Stimulated activated CD4-positive, alpha-beta T cell treated with anti-CD3 and anti-CD28 coated beads, TNF-alpha, amount 100 ng/mL, for 24 hours (primary cell): ENCODE measurements at places on chromosomes 7 and 10.

- no peak for DNase-seq
These were observed 39.1 kb downstream of the WNT2 start for GRCh38 chr7:117283779-117284178.

- DNase-seq, result no peak
These were observed 67.9 kb downstream of the ADAM22 start for GRCh38 chr7:88001744-88002530.

DNA sequence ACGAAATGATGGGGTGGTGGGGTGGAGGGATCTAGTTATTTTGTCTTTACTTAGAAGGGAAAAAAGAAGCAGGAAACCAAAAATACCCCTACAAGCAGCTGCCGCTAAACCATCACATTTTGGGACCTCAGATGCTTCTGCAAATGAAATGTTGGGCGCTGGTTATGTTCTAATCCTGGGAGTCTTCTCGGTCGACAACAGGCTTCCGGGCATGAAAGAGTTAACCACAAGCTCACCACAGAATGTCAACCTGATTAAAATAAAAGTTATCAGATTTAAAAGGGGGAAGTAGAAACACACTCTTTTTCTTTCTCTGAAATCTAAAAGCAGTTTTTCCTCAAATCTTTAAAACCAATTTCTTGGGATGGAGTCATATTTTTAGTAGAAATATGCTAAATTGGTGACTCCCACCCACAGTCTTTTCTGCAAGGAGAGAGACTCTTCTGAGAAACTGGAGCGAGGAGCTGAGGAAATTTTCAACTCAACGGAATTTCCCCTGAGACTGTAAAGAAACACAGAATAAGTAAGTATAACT lies 16.8 kb downstream of the IL2RA start:
- DNase-seq, result no peak

DNA sequence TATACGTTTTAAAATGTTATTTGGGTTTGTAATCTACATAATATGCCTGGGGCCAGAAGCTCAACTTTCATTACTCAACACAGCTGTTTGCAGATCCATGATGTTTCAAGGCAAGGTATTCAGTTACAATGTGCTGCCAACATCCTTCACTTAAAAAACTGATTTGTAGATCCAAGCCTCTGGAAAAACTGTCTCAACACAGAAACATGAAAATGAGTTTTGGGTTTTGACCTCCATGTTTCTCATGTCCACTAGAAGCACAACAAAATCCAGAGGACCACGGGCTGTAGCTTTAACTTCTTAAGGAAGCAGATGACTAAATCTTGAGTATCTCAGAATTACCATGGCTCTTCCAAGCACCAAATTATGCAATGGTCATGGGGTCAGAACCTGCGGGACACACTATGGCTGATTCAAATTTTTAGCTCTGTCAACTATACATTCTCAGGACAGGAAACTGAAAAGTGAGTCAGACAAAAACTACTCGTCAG lies 247.1 kb upstream of the GRB10 start:
- DNase-seq, result no peak

GRCh38 chr10:11602919-11603523 lies 8.4 kb downstream of the USP6NL start:
- no peak for DNase-seq

- DNase-seq, result no peak
These were observed 41.0 kb upstream of the AMPH start for GRCh38 chr7:38671911-38672905.

DNA sequence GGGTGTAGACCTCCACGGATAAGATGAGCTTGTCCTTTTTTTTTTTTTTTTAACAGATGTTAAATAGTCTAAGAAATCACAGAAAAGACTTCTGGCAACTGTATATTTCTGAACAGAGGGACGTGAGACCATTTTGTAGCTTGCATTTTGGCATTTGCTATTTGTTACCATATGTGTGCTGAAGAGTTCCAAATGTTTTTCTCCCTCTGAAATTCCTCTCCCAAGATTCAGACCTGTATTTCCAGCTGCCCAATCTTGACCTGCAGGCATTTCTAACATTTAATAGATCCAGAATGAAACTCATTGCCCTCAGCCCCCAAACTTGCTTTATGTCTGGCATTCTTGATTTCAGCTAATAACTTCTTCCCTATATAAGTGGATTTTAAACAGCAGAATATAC lies 223.1 kb upstream of the FZD1 start:
- DNase-seq, result no peak

DNA sequence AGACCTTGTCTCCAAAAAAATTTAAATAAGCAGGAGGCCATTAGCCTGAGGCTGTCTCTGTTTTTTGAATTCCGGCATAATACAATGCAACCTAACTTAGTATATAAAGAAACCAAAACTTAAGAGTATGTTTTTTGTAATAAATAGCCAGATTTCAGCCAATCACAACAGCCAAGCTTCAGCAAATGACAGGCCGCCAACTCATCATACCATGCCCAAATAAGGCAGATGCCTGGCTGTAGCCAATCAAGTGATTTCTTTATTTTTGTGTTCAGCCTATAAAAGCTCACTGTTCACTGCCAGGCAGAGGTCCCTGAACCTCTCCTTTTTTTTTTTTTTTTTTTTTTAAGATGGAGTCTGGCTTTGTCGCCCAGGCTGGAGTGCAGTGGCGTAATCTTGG lies 12.7 kb upstream of the PURB start:
- no peak for DNase-seq

DNA sequence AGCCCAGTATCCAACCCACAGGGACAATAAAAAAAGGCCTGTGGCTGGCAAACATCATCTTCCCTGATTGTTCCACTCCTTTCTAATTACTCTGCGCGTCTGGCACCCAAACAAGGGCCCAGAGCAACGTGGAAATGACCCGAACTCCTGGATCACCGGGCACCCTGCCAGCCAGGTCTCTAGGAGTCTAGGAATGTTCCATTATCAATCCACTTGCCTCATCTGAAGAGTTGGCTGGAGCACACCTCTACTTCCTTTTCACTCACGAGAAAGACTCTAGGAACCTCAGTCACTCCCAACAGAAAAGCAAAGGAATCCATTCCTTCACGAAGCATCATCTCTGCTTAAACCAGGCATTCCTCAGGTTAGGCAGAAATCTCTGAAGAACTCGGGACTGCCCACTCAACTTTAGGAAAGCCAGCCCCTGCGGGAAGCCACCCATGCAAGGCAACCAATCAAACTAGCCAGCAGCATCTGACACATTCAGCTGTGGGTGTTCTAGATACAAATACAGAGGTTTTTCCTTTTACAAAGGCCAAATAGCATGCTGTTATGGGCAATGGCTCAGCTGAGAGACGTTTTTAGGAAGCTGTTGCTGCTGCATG lies 37.7 kb downstream of the ATXN7L1 start:
- no peak for DNase-seq

DNA sequence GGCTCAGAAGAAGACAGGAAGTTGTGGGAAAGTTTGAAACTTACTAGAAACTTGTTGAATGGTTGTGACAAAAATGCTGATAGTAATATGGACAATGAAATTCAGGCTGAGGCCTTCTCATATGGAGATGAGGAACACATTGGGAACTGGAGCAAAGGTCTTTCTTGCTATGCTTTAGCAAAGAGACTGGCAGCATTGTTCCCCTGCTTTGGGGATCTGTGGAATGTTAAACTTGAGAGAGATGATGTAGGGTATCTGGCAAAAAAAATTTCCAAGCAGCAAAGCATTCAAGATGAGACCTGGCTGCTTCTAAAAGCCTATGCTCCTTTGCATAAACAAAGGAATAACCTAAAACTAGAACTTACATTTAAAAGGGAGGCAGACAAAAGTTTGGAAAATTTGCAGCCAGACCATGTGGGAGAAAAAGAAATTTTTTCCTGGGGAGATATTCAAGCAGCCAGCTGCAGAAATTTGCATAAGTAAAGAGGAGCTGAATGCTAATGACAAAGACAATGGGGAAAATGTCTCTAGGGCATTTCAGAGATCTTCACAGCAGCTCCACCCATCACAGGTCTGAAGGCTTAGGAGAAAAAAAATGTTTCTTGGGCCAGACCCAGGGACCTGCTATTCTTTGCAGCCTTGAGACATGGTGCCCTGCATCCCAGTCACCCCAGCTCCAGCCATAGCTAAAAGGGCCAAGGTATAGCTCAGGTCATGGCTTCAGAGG lies 16.5 kb upstream of the KCND2 start:
- no peak for DNase-seq

DNA sequence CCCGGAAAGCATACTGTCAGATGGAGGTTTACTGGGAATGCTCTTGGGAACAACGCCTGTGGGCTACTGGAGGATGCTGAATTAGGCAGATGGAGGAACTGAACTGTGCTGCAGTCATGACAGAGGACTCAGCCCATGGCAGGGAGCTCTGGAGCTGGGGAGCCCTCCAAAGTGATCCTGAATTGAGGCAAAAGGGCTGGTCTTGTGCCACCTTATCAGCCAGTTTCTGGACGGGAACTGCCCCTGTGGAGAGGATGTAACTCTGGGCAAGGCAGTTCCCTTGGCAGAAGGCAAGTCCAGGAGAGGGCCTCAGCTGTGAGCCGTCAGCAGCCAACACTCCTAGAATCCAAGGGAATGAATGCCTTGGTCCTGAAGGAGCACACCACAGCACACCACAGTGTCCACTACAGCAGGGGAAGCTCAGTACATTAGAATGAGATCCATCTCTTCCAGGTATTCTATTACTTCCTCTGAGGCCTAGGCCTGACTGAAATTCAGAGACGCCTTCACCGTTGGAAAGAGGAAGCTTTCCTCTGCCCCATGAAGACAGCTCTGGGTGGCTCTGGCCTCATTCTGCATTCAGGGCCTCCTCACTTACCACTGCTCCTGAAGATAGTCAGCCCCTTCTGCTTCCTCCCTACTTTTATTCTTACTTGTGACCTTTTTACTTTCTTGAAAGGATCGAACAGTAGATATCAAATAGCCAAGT lies 139.6 kb upstream of the GPR26 start:
- no peak for DNase-seq

GRCh38 chr7:69703099-69703498 lies 104.8 kb downstream of the AUTS2 start:
- no peak for DNase-seq

GRCh38 chr10:87706731-87707130 lies 47.1 kb downstream of the PAPSS2 start:
- DNase-seq, result no peak

- DNase-seq, result no peak
These were observed 182.6 kb upstream of the CXCL12 start for GRCh38 chr10:44567471-44567870.

GRCh38 chr7:137772748-137773147 lies 74.0 kb downstream of the DGKI start:
- no peak for DNase-seq

DNA sequence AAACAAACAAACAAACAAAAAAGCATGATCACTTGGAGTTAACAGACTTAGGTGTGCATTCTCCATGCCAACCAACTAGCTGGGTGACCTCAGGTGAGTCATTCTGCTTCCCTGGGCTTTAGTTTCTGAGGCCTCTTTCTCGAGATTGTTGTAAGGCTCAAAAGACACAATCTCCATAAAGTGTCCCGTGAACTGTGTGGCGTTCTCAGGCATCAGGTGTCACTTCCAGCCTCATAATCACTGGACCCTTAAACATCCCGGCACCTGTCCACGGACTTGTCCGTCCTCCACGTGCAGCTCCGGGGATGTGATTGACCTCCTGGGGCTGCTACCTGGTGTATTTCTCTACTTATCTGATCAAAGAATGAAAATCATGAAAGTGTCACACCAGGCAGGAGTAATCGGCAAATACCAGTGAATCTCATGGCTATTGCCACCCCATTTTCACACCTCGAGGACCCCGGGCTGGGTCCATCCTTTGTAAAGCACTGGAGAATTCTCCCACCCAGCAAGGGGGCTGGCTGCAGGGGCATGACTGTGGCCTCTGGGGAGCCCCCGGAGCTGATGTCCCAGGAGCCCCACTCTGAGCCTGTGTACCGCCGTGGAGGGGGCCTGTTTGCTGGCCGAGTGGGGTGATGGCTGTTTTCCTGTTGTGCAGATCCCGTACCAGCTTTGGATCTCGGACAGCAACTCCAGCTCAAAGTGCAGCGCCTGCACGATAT lies 189.8 kb upstream of the SH2B2 start:
- DNase-seq, result no peak

DNA sequence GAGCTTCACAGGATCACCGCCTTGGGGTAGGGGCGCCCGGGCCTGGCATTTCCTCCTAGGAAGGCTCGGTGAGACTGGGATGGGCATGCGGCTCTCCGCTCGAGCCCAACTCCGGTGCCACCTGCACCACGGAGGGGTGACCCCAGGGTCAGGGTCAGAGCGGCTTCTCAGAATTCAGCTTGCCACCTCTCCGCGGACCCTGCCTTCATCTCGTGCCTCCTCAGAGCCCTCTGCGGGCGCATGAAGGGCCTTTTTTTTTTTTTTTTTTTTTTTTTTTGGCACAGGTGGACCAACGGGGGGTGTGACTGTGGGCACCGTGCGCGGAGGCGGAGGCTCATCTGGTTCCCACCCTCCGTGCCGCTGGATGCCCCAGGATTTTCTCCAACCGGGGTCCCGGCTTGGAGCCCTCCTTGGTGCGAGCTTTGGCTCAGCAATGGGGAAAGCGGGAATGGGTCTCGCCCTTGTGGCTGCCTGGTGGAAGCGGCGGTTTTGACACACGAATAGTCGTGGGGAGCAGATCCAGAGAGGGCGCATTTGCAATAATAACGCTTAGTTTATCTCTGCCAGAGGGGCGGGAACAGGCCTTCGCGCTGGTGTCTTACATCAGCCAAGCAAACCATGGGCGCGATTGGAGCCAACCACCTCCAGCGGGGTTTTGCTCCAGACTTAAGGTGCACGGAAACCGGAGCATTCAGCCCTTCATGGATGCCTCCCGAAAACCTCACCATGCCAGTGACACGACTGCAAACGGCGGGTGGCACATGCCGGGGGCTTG lies 5.0 kb upstream of the TNRC18 start:
- no peak for DNase-seq

GRCh38 chr7:2572101-2572842 lies 13.5 kb downstream of the IQCE start:
- no peak for DNase-seq

DNA sequence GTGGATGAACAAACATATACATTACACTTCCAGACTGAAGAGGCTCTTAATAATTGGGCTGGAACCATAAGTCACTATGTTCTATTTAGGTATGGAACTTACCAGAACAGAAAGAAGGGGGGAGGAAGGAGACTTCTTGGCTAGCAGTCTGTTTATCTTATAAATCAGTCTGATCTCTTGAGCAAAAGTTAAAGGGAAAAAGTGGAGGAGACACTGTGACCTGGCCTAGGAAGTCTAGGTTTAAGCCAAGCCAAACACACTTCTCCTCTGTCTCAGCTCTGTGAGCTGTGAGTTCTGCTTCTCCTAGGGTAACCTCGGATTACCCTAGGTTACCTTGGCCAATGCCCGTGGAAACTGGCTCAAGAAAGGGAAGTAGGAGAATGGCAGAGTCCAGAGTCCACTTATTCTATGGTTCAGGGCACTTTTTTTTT lies 95.2 kb downstream of the PFKFB3 start:
- DNase-seq, result no peak
